ENCODE measurements at places on chromosomes 2 and 18.

DNA sequence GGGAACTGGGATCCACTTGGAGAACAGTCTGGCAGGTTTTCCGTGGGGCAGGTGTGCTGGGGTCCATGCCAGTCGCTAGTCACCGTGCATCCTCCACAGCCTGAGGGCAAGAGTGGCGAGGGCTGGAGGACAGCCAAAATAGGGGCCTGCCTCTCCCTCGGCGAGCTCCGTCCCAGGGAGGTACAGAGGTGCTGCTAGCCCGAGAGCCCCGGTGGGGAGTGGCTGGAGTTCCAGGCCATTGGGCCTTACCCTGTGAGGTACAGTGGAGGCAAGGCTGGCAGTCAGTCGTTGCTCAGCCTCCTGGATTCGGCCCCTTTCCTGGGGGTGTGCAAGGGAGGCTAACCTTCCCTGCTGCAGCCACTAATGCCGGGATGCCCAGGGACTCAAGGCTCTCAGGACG is 406.6 kb downstream of the CMPK2 start:
- DNase-seq: no peak

DNA sequence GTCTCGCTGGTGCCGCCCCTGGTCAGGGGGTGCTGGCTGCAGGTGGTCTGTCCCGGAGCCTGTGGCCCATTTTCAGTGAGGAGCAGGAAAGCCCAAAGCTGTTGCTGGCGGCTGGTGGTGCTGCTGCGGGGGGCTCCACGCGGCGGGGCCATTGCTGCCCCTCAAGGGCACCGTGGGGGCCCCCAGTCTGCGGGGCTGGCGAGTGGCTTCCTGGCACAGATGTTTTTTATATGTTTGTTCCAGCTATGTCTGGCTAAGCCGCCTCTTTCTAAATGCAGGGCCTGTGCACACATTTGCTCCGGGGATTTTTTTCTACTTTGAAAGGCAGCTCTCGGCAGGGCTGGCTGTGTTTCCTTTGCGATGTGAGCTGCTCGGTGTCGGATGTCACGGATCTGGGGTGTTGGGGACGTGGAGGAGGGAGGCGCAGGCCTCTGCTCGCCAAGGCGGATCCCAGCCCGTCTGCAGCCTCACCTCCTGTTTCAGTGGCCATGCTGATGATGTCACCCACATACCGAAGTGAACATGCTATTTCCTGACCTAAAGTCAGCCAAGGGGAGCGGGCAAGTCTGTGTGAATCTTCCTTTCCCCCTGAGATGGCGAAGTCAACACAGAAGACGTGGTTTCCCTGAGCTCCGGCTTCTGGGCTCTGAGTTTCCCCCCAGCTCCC is 112.0 kb upstream of the CTDP1 start:
- no peak for DNase-seq

DNA sequence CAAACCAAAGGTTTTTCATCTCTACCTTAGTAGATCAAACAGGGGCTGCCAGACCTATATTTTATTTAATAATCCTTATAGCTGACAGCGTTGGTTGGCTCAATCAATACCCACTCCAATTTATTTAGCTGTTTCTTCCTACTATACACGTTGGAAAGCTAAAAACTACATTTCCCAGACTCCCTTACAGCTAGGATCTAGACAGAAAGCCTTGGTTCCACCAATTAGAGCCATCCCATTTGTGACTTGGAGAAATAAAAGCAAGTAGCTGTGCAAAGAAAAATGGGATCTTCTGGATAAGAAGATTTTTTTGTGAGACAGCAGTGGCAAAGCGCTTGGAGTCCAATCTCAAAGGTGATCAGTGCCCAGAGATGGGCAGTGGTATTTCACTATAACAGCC is 331.3 kb upstream of the MEIS1 start:
- no peak for DNase-seq

DNA sequence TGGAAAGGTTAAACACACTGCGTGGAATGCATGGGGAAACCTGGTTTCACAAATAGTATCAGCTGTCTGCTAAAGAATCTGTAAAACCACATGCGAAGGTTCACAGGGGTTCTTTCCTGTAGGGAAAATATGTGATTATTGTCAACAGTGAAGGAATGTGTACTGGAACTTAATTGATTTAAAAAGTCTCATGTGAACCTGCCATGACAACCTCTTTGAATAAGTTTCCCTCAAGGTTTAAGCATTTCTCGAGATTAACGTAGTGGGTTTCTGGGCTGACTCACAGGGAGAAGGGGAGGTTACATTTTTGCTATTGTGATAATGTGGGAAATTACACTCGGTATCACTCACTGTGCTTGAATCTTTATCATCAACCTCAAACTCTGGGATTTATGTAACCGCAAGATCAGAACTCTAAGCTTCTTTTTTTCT is 28.2 kb upstream of the IL1R1 start:
- DNase-seq: no peak

- DNase-seq: no peak
Measured at GRCh38 chr2:30165617-30166016, 18.8 kb downstream of the YPEL5 start.

DNA sequence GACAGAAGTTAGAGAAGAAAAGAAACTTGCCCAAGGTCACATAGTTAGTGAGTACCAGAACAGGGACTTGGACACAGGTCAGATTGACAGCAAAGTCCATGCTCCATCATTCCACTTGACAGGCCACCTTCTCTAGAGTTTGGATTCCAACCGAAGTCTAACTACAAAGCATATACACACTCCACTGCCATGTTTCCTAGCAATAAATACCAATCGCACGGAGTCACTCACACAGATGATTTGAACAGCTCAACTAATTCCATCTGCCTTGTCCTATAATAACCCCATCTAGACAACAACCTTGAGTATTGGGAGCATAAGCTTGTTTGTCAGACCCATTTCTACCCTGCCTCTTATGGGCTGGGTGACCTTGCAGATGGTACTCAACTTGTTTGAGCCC is 334.6 kb upstream of the MGAT5 start:
- DNase-seq: no peak

- DNase-seq: no peak
Measured at GRCh38 chr2:206859330-206859739, 80.0 kb upstream of the CPO start.

- DNase-seq: no peak
Measured at GRCh38 chr2:146652311-146652710, 1192.5 kb upstream of the ACVR2A start.

- DNase-seq: no peak
Measured at GRCh38 chr2:181038796-181039195, 58.4 kb downstream of the UBE2E3 start.

DNA sequence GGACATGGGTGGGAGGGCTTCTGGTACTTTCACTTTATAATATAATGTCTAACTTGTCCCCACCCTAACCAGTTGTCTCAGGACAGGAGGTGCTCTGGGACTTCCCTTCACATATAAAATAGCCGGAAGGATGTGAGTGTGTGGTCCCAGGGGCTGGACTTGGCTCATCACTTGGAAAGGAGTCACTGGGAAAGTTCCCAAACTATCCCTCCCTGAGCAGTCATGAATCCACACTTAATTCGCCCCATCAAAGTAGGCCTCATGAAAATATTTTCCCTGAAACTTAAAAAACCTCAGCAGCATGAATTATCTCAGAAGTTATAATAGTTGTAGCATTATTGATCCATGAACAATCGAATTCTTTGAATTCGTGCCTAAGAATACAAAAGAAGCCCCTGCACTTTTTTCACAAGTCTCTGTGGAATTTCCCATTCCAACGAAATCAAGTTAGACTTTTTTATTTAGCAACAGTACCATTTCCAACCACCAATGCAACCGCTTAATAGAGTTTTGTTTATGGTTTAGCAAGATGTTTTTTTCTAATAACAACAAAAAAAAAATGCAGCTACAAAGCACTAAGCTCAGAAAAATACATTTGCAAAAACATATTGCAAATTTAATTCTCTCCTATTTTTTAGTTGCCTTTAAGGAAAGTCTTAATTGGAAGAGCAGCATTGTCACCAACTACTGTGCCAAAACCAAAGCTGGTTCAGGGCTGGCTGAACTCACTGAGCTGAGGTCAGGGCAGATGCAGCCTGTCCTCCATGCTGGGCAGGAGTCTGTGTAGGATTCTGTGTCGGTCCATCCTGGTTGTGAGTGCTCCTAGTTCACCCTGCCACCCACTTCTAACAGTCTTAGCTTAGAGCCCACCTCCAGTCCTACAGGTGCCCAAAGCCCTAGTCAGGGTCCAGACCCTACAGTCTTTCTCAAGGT is 68.8 kb upstream of the SPTBN1 start:
- DNase-seq: no peak

DNA sequence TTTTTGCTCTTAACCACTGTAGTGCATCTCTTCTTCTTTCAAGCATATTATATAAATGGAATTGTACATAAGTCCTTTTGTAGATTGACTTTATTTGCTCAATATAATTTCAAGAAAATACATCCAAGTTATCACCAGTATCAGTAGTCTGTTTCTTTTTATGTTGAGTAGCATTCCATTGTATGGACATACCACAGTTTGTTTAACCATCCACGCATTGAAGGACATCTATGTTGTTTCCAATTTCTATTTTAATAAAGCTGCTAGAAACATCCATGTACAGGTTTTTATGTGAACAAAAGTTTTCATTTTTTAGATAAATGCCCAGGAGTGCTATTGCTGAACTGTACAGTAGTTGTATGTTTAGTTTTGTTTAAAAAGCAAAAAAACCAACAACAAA is 387.5 kb upstream of the SOX11 start:
- no peak for DNase-seq

- no peak for DNase-seq
Measured at GRCh38 chr18:12929477-12930083, 18.2 kb upstream of the SEH1L start.

DNA sequence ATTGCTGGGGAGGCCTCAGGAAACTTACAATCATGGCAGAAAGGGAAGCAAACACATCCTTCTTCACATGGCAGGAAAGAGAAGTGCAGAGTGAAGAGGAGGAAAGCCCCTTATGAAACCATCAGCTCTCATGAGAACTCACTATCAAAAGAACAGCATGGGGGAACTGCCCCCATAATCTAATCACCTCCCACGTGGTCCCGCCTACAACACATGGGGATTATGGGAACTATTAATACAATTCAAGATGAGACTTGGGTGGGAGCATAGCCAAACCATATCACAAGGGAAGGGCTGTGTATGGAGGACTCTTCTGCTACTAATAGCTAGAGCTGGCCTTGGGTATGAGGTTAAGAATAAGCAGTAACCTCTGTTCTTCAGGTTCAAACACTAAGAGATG is 8.8 kb upstream of the SETBP1 start:
- DNase-seq: no peak

GRCh38 chr2:40668425-40668824 is 216.5 kb upstream of the SLC8A1 start:
- DNase-seq: no peak

- DNase-seq: no peak
Measured at GRCh38 chr2:241803387-241804325, 5.3 kb upstream of the NEU4 start.

GRCh38 chr2:218754781-218755180 is 27.2 kb upstream of the CYP27A1 start:
- no peak for DNase-seq

Measured in T-helper 9 cell (primary cell).